ENCODE measurements at places on chromosomes 1 and 21. TPM values are rescaled to one million over a fixed set of nuclear protein-coding genes. Genes with fewer than 3 reads are reported as not detected.

DNA sequence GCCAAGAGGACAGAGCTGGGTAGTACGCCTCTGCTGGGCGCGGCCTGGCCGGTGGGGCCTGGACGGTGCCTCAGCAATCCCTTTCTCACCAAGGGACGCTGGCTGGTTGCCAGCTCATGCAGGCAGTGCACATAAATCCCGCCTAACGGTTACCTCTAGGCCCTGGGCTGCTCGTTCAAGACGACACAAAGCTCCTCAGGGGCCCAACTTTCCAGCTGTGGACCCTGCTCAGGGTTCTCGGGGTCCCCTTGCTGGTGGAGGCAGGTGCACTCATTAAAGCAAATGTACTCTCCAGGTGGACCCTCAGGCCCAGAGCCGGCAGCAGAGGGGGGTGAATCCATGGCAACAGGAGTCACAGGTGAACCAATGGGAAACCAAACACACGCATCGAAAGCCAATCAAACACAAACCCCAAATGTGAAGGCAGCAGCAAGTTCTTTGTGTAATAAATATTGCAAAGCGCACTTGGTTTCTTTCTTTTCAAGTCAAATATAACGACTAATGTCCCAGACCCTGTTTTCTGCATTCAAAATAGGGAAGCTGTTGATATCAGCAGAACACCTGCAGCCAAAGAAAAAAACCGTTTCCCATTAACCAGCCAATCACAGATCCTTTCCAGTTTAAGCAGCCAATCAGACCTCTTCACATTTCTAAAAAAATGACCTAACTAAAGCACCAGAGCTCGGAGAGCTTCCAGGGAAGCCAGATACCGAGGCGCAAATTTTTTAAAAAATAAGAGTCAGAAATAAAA is 26.1 kb upstream of the CLSTN1 start:
- H3K27me3 ChIP-seq, result no peaks in the 10 kb centered on the region
- H3K4me1 ChIP-seq, result no peaks in the 10 kb centered on the region
- H3K36me3 ChIP-seq, result no peaks in the 10 kb centered on the region
- no peak overlapping the region for H3K27ac ChIP-seq

The SNAPIN gene
- total RNA-seq, result 8.0 TPM

- no peaks in the 10 kb centered on the region for H3K36me3 ChIP-seq
- no peak for DNase-seq
- no peaks in the 10 kb centered on the region for H3K4me1 ChIP-seq
- H3K27ac ChIP-seq, result no peak overlapping the region
- no peaks in the 10 kb centered on the region for H3K27me3 ChIP-seq
- no peak overlapping the region for H3K4me3 ChIP-seq
Measured at GRCh38 chr1:112058815-112059450, 69.5 kb upstream of the KCND3 start.

DNA sequence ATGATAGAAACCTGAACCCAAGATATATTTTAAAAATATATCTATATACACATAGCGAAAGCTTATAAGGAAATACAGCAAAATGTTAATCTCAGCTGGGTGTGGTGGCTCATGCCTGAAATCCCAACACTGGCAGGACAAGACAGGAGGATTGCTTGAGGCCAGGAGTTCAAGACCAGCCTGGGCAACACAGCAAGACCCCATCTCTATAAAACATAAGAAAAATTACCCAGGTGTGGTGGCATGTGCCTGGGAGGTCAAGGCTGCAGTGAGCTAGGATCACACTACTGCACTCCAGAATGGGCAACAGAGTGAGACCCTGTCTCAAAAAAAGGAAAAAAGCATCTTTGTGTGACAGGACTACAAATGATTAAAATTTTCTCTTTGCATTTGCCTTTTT is 6.0 kb upstream of the SRM start:
- peaks cover 2% of the 10 kb centered on the region for H3K4me1 ChIP-seq
- peaks cover 20% of the 10 kb centered on the region for H3K36me3 ChIP-seq
- no peaks in the 10 kb centered on the region for H3K27me3 ChIP-seq
- H3K27ac ChIP-seq, result no peak overlapping the region
- H3K4me3 ChIP-seq, result no peak overlapping the region

The RRP1B gene
- 10.2 TPM for total RNA-seq

DNA sequence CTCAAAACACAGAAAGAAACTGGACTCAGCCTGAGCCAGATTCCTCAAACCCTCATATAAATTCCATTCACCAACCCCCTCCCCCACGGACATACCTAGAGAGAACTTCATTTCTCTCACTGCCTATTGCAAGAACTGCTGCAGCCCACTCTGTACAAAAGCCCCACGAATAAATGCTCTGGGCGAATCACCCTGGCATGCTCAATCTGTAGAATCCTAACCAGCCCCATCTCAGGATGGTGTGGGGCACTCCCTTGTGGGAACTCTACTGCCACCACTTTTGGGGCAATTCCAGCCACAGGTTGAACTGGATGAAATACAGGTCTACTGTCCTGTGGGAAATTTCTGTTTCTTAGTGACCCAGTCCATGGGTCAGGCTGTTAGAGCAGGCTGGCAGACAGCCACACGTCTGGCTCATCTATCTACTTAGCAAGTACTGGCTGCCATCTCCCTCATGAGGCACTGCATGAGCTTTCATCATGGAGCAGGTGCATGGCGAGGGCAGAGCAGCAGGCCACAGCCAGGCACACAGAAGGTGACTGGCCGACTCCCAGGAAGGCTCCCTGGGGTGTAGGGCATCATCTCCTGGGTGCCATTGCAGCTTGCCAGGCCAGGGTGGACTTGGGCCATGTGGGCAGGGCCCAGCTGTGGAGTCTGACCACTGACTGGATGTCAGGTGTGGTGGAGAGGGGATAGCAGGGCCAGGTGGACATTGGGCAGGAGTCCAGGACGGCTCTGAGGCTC is 1.6 kb upstream of the C1orf35 start:
- no peak overlapping the region for H3K27ac ChIP-seq
- DNase-seq, result peak; percentile 20
- no peak overlapping the region for H3K4me3 ChIP-seq
- peaks cover 4% of the 10 kb centered on the region for H3K36me3 ChIP-seq
- no peaks in the 10 kb centered on the region for H3K27me3 ChIP-seq

The MRPL24 gene
- 52.5 TPM for total RNA-seq

- DNase-seq, result no peak
- peaks cover 16% of the 10 kb centered on the region for H3K4me1 ChIP-seq
- H3K36me3 ChIP-seq, result no peaks in the 10 kb centered on the region
- H3K27me3 ChIP-seq, result no peaks in the 10 kb centered on the region
- peak overlapping the region; percentile 98 for H3K27ac ChIP-seq
- peak overlapping the region; percentile 16 for H3K4me3 ChIP-seq
Measured at GRCh38 chr1:169484101-169484500, 1.6 kb downstream of the SLC19A2 start.

The HLCS gene
- 14.0 TPM for total RNA-seq

The CFHR3 gene
- 0.09 TPM for total RNA-seq

- DNase-seq, result no peak
- no peak overlapping the region for H3K27ac ChIP-seq
- H3K36me3 ChIP-seq, result no peaks in the 10 kb centered on the region
- no peaks in the 10 kb centered on the region for H3K4me1 ChIP-seq
- no peaks in the 10 kb centered on the region for H3K27me3 ChIP-seq
- H3K4me3 ChIP-seq, result no peak overlapping the region
Measured at GRCh38 chr1:44553771-44554170, 120.5 kb downstream of the TMEM53 start.

The CLEC20A gene
- not detected for total RNA-seq

The KCNC4 gene
- 8.9 TPM for total RNA-seq

The SLAMF1 gene
- 0.16 TPM for total RNA-seq

DNA sequence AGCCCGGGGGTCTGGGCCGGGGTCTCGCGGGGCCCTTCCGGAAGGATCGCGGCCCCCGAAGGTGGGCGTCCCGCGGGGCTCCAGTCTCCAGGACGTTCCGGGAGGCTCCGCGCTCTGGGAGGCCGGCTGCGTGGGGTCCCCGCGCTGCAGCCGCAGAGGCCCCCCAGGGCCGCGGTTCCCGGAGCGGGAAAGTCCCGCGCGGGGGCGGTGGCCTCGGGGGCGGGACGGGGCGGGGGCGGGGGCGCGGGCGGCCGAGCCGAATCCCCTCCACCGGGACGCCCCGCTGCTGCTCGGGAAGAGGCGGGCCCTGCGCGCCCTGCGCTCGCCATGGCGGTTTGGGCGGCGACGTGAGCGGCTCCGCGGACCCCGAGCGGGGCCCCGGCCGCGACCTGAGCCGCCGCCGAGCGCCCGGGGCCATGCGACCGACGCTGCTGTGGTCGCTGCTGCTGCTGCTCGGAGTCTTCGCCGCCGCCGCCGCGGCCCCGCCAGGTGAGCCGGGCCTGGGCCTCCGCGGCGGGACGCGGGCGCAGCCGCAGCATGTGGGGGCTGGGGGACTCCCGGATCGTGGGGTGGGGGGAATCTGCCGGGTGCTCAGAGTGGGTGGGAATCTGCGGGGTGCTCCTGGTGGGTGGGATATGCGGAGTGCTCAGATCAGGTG is at the start of gene IFNGR2:
IFNGR2 (plus strand) TSS at position 286 of the 658 bp plus-strand sequence; CDS start at position 417, 131 bp downstream.
- peak within 1 kb of the TSS; percentile 92 for H3K4me3 ChIP-seq
- H3K36me3 ChIP-seq, result no peaks in the 10 kb centered on the region
- peak; percentile 71 for DNase-seq
- peaks cover 23% of the 10 kb centered on the region for H3K4me1 ChIP-seq
- H3K27ac ChIP-seq, result peak within 1 kb of the TSS; percentile 87
- no peaks in the 10 kb centered on the region for H3K27me3 ChIP-seq

The OR2W3 gene
- total RNA-seq, result not detected

DNA sequence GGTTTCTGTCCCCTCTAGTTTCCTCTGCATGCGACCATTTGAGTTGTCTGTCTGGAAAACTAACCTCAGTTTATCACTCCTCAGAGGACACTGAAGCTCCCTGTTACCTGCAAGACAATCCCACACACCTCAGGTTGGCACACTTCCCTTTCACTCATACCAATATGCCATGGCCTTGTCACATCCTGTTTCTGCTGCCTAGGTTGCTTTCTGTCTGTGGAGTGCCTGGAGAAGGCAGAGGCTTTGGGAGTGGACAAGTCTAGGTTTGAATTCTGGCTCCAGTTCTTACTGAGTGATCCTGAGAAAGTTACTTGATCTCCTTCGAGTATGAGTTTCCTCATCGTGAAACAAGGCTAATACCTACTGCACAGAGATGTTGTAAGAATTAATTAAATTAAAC is 171.5 kb upstream of the CACYBP start:
- DNase-seq, result no peak
- H3K4me3 ChIP-seq, result no peak overlapping the region

The KRTAP21-3 gene
- total RNA-seq, result not detected

- H3K27me3 ChIP-seq, result no peaks in the 10 kb centered on the region
- no peak overlapping the region for H3K27ac ChIP-seq
- no peak overlapping the region for H3K4me3 ChIP-seq
Measured at GRCh38 chr1:27005648-27006496, 6.8 kb downstream of the TENT5B start.

The TEDDM1 gene
- total RNA-seq, result not detected

The CCDC30 gene
- total RNA-seq, result 2.0 TPM

DNA sequence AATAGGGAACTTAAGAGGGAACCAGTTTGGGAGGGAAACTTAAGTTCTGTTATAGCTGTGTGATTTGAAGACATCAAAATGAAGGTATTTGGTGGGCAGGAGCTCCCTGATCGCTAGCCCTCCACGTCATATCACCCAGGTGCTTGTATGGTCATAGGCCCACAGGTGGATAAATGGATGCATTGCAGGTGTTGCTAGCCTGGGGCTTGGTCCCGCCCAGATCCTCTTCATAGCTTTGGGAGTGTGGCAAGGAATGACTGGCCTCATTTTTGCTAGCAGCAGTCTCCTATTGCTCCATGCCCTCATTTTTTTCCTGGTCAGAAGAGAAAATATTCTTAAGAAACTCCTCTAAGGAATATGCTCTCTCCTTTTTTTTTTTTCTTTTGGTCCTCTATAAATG is 11.3 kb downstream of the GNPAT start:
- peaks cover 6% of the 10 kb centered on the region for H3K36me3 ChIP-seq
- no peak overlapping the region for H3K27ac ChIP-seq
- no peaks in the 10 kb centered on the region for H3K4me1 ChIP-seq
- no peaks in the 10 kb centered on the region for H3K27me3 ChIP-seq

GRCh38 chr1:183956559-183957188 is 80.9 kb downstream of the COLGALT2 start:
- H3K36me3 ChIP-seq, result no peaks in the 10 kb centered on the region
- DNase-seq, result no peak
- H3K27ac ChIP-seq, result no peak overlapping the region
- no peak overlapping the region for H3K4me3 ChIP-seq

The HAPLN2 gene
- not detected for total RNA-seq

The MPL gene
- total RNA-seq, result 0.26 TPM
